ENCODE measurements at places on chromosomes 12 and 14. TPM values are rescaled to one million over a fixed set of nuclear protein-coding genes. Genes with fewer than 3 reads are reported as not detected.

DNA sequence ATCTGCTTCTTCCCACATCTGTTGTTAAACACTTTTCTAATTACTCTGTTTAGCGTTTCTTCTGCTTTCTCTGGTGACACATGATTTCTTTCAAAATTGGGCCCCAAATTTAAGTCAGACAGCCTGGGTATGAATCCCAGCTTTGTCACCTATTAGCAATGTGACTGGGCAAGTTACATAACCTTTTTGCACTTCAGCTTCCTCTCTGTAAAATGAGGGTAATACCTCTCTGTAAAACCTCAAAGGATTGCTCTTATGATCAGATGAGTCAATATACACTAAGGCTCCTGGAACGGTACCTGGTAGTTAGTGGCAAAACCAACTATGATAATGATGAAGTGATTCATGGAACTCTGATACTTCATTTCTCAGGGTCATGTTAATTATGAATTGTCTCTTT lies 33.0 kb downstream of the E2F7 start:
- no peak for DNase-seq

- DNase-seq: no peak
Measured at GRCh38 chr14:22653012-22653621, 9.0 kb upstream of the OR6J1 start.

Gene WSB2
- 52.8 TPM for polyA plus RNA-seq

- no peak for DNase-seq
Measured at GRCh38 chr12:92436856-92437255, 265.9 kb upstream of the PLEKHG7 start.

- no peak for DNase-seq
Measured at GRCh38 chr12:65817866-65818265, 6.4 kb upstream of the HMGA2 start.

GRCh38 chr12:31797230-31797872 lies 68.5 kb upstream of the AMN1 start:
- no peak for DNase-seq

DNA sequence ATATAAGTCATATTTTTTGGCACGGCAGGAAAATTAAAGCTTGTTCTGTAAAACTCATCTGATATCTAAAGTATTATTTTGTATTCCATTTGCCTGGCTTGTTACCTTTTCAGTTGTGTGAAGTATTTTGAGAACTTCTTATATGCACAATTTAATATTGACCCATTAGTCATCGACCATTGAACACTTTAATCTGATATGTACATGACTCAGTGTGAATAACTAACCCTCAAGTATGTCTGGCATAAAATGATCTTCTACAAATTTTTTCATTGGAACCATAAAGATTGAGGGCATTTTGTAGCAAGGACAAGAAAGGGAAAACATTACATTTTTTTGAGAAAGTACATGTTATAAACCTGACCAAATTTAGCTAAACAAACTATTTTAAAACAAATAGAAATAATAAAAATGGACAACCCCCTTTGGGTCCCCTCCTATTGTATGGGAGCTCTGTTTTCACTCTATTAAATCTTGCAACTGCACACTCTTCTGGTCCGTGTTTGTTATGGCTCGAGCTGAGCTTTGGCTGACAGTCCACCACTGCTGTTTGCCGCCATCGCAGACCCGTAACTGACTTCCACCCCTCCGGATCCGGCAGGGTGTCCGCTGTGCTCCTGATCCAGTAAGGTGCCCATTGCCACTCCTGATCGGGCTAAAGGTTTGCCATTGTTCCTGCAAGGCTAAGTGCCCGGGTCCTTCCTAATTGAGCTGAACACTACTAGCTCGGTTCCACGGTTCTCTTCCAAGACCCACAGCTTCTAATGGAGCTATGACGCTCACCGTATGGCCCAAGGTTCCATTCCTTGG lies 118.8 kb downstream of the SLC6A15 start:
- DNase-seq: no peak

- DNase-seq: no peak
Measured at GRCh38 chr12:132856581-132856980, 27.9 kb upstream of the GOLGA3 start.

Gene TPPP2
- 3.0 TPM for polyA plus RNA-seq

DNA sequence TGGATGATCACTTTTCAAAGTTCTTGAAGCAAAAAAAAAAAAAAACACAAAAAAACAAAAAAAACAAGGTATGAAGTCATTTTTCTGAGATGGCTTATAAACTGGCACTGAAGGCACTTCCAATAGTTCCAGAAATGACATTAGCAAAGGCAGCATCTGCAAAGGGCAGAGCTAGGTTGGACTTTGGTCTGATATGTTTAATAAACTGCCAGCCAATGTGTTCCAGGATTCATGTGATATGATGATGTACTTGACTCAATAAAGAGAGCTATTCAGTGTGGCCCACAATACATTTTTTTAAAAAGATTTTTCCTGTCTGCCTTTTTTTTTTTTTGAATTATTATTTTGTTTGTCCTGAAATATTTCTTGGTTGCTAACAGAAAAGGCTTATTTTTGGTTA lies 79.6 kb downstream of the VRK1 start:
- no peak for DNase-seq

Gene EIF2S3B
- polyA plus RNA-seq: 2.0 TPM

Gene IGFBP6
- 12.8 TPM for polyA plus RNA-seq

All from right renal cortex interstitium (tissue), 3 donors.